ENCODE measurements at places on chromosomes 16 and 17.

- no peak for DNase-seq
Observed at GRCh38 chr16:21175397-21175796, 16.9 kb downstream of the LDAF1 start.

GRCh38 chr16:68754084-68754792 lies 17.1 kb downstream of the CDH1 start:
- no peak for DNase-seq

- DNase-seq = peak; percentile 20
Observed at GRCh38 chr17:5097101-5097834, 14.4 kb downstream of the ZNF232 start.

- no peak for DNase-seq
Observed at GRCh38 chr17:49443862-49444261, 29.2 kb upstream of the PHB1 start.

- no peak for DNase-seq
Observed at GRCh38 chr16:83060-83603, 5.1 kb downstream of the MPG start.

DNA sequence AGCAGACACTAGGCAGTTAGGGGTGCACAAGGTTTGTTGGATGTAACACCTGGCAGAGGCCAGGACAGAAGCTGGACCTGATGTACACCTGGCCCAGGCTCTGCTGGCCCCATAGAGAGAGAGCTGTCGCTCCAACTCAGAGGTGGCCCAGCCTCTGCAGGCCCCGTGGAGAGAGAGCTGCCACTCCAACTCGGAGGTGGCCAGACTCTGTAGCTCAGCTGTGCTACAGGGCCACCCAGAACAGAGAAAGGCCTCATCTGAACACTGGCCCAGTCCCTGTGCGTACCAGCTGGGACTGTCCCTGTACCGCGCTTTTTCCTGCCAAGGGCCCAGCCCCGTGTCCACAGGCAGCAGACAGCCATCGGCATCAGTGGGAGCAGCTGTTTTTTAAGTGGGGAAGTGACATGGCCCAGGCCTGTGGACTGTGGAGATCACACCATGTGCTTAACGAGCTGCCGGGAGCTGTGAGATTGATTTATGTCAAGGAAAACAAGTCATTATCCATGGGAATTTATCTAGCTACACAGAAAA lies 176.4 kb upstream of the CHMP6 start:
- DNase-seq = no peak

GRCh38 chr16:2420035-2420434 lies 9.2 kb upstream of the CCNF start:
- DNase-seq = no peak

DNA sequence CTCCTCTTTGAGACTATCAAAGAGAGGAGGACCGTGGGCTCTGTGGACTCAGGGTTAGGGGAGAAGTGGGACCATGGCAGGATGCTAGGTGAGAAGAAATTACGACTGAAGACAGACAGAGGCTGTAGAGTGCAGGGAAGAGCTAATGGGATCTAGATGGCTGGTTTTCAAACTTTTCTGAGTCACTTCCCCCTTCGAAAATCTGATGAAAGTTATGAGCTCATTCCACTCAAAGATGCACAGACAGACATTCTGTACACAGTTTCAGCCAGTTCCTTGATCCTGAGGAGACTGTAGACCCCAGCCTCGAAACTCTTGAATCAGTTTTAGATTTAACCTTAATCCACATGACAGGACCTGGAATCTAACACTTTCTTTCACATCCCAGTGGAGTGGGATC lies 40.7 kb downstream of the RGS9 start:
- DNase-seq = no peak
